ENCODE measurements at places on chromosomes 3 and 15.

- DNase-seq: peak; percentile 21
These were observed 73.0 kb downstream of the OXNAD1 start for GRCh38 chr3:16337856-16338540.

DNA sequence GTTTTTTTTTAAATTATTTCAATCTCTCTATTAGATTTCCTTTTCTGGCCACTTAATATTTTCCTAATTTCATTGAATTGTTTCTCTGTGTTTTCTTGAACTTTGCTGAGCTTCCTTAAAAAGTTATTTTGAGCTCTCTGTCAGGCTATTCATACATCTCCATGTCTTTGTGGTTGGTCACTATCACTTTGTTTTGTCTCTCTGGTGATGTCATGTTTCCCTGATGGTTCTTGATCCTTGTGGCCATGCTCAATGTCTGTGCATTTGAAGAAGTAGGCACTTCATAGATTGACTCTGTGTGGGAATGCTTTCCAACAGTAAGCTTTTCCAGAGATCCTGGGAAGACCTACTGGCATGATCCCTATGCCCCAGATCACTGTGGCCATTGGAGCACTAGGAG is 18.6 kb downstream of the CD200R1 start:
- DNase-seq: no peak

DNA sequence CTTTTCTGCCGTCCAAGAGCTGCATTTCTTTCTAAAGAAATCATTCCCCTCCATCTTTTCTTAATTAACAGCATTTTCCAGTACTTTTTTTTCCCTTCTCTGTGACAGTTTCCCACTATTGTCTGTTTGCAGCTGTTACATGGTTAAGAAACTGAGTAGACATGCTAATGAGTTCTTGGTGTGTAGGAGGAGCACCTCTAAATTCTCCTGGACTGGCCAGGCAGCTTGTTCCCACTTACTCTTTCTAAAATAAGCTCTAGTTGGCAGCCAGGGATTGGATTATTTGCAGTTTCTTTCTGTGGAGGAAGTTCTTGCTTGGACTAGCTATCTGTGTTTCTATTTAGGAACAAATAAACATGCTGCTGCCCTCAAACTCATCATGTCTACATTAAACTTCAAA is 235.1 kb upstream of the GAP43 start:
- no peak for DNase-seq

GRCh38 chr3:72679540-72680198 is 168.6 kb downstream of the SHQ1 start:
- DNase-seq: no peak

Data from activated naive CD4-positive, alpha-beta T cell treated with Interleukin-2 at 50 U/mL for 16 hours (primary cell).